Central memory CD8-positive, alpha-beta T cell (primary cell): ENCODE measurements at places on chromosomes 12 and 14.

DNA sequence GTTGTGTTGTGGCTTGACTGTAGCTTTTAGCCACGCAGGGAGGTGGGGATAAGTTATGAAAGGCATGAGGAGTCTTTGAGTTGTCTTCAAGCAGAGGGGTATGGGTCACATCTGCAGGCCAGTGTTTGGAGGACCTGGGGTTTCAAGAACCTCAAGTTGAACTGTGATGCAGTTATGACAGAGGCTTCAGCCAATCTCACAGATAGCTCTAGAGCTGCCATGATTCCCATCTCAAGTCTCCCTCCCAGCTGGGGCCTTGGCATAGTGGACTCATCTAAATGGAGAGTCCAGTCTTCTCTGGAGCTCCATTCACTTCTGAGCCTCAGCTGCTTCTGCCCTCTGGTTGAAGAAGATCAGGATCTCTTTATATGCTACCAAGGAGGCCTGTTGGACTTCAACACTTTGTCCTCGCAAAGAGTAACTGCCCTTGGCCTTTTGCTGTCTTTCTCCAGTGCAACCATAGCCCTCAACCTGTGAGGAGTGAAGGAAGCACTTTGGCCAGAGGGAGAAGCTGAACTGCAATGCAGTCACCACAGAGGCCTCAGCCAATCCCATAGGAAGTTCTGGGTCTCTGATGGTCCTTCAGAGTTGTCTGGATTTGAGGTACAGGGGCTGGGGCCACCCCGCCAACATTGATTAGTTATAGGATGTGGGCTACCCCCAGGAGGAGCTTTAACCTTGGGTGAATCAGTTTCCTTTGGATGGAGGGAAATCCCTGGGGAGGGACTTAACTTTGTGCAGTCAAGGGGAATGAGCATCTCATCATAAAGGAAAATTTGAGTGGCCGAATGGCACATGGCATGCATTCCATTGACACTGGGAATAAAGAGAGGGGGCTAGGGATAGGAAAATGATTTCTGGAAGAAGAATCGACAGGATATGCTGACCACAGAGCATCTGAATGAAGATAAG lies 230.5 kb downstream of the PCNX1 start:
- no peak for DNase-seq

DNA sequence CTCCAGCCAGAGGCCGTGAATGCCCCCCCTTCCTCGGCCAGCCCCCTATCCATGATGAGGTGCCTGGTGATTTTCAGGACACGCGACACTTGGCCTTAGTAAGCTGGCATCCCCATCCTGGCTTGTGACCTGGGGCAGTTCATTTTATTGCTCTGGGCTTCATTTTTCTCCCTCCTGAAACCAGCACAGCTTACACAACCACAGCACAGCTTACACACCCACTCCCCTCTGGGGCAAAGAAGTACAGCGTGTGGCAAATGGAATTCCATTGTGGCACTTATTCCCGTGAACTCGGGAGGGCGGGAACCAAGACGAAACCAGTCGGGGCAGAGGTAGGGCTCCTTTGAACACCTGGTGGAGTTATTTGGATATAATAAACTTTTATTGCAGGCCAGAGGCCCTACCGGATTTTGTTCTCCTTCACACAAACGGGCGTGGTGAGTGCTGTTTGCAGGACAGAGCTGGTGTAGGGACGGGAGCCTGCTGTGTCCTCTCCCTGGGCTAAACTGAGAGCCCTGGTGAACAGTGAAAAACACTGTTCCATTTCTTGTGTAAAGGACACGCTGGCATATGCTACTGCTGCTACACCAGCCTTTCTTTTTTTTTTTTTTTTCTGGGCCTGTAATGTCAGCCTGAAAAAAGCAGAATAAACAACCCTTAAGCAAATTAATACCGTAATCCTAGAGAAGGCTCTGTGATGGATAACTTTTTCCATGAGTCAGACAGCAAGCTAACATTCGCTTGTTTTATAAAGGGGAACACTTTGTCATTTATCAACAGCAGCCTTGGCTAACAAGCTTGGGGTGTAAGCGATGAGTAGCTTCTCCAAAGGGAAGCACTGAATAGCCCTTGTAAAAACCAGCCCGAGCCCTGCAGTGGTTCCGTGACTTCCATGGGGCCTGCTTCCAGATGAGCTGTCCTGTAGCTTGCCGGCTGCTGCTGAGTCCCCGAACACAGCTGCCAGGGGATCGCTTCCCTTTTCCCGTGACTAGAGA lies 29.3 kb downstream of the CD9 start:
- no peak for DNase-seq

- no peak for DNase-seq
These were observed 102.2 kb downstream of the VEZT start for GRCh38 chr12:95319694-95320331.

GRCh38 chr14:32578181-32578580 lies 249.1 kb downstream of the AKAP6 start:
- DNase-seq: no peak

- no peak for DNase-seq
These were observed 150.9 kb upstream of the IGF1 start for GRCh38 chr12:102631274-102631673.

- DNase-seq: no peak
These were observed 60.1 kb upstream of the RESF1 start for GRCh38 chr12:31899109-31899508.

- DNase-seq: no peak
These were observed 41.0 kb downstream of the ZCRB1 start for GRCh38 chr12:42284876-42285275.

- no peak for DNase-seq
These were observed 32.0 kb upstream of the CFAP54 start for GRCh38 chr12:96457191-96457930.

- DNase-seq: no peak
These were observed 54.4 kb upstream of the BMP4 start for GRCh38 chr14:54010981-54011380.

DNA sequence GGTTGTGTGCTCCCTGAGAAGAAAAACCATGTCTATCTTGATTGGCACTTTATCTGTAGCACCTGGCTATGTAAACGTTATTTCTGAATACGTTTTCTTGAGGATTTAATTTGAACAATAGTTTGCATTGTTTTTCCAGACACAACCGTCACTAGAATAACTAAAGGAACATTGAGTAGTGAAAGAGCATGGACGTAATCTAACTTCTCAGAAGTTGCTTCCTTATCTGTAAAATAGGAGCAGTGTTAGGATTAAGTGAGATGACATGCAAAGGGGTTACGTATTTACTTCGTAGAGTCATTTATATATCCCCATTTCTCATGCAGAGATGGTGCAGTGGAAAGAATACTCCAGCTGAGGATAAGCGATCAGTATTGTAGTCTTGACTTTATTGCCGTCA lies 8.1 kb downstream of the AEBP2 start:
- no peak for DNase-seq

DNA sequence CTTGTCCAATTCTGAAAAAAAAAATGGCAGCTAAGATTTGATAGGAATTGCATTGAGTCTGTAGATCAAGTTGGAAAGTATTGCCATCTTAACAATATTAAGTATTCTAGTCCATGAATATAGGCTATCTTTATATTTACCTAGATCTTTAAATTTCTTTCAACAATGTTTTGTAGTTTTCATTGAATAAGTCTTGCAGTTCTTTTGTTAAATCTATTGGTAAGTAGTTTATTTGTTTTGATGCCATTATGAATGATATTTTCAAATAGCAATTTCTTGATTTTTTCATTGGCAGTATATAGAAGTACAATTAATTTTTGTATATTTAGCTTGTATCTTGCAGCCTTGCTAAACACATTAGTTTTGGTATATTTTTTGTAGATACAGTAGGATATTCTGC lies 71.6 kb downstream of the SYNE2 start:
- no peak for DNase-seq

DNA sequence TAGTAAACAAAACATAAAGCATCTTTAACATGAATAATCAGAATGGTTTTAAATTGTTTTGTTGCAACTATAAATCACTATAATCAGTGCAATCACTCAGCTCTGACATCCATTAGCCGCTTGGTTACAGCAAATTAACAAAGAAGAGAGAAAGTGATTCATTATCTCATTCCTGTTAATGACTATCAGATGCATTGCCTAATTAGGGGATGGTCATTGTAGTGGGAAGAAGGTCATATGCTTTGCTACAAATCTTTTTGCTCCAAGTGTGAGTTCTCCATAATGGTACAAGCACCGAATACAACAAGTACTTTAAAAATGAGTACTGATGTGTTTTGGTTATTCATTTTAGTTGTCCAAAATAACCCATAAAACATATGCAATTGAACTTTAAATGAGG lies 272.0 kb downstream of the AKAP6 start:
- DNase-seq: no peak

GRCh38 chr12:71695782-71696181 lies 9.9 kb downstream of the TMEM19 start:
- no peak for DNase-seq

GRCh38 chr12:28793581-28794151 lies 355.4 kb upstream of the FAR2 start:
- DNase-seq: no peak

DNA sequence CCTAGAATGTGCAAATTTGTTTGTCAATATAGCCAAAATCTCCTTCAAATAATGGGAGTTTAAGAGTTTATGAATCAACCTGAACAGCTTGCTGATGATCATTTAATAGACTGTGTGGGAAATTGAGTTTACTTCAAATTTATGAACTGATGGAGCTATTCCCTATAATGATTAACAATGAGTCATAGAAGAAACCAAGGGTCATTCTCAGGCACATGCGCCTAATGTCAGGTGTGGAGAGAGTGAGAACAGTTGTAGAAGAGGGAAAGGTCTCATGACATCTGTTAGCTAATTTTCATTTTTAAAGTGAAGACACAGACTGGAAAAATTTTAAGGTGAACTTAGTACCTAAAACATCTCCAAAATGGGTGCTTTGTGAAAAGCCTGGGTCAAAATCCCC lies 191.8 kb downstream of the BMP4 start:
- DNase-seq: no peak

DNA sequence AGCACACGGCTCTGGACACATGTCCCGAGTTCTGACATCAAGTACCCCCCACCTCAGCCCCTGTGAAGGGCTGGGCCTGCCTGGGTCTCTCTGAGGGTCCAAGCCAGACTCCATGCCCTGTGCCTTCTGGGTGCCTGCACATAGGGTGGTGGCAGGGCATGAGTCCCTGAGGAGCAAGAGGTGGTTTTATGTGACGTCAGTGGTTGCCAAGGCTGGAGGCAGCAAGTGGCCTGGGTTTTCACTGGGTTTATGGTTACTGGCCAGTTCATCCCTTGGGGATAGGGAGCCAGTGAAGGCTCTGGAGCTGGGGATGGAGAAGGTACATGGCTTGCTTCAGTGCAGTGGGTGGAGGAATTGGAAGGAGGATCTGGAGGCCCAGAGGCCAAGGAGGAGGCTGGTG lies 51.1 kb upstream of the EML1 start:
- no peak for DNase-seq

DNA sequence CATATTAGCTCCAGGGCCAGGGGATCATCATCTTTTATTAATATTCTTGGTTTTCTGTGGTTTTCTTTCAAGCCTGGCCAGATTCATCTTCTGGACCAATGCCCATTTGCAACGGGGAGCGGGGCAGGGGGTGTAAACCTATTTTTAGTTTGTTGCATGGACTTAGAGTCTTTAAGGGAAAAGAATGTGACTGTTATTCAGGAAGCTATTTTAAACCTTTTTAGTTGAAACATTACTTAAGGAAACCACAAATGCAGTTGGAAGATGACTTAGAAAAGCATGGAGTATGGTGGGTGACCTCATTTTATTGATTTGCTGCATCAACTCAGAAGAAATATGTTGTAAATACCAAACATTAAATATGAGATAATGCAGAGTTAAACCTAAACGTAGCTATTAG lies 368.4 kb upstream of the E2F7 start:
- no peak for DNase-seq

- DNase-seq: no peak
These were observed 364.9 kb downstream of the NRXN3 start for GRCh38 chr14:78535041-78535440.

GRCh38 chr12:125185311-125185739 lies 120.1 kb downstream of the AACS start:
- DNase-seq: no peak

- no peak for DNase-seq
These were observed 11.2 kb downstream of the MOK start for GRCh38 chr14:102293781-102294180.

DNA sequence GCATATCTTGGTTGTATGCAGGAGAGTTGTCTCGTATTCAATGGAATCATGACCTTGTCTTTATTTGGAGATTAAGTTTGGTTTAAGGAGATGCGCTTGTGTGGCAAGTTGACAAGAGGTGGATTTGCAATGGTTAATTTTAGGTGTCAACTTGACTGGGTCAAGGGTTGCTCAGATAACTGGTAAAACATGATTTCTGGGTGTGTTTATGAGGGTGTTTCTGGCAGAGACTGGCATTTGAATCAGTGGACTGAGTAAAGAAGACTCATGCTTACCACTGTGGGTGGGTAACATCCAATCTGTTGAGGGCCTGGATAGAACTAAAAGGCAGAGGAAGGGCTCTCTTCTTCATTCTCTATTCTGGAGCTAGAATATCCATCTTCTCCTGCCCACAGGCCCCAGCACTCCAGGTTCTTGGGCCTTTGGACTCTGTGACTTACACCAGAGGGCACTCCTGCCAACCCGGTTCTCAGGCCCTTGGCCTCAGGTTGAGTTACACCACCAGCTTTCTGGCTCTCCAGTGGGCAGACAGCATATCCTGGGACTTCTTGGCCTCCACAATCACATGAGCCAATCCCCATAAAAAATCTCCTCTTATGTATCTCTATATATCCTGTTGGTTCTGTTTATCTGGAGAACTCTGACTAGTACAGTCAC lies 141.5 kb upstream of the ARID2 start:
- DNase-seq: no peak

DNA sequence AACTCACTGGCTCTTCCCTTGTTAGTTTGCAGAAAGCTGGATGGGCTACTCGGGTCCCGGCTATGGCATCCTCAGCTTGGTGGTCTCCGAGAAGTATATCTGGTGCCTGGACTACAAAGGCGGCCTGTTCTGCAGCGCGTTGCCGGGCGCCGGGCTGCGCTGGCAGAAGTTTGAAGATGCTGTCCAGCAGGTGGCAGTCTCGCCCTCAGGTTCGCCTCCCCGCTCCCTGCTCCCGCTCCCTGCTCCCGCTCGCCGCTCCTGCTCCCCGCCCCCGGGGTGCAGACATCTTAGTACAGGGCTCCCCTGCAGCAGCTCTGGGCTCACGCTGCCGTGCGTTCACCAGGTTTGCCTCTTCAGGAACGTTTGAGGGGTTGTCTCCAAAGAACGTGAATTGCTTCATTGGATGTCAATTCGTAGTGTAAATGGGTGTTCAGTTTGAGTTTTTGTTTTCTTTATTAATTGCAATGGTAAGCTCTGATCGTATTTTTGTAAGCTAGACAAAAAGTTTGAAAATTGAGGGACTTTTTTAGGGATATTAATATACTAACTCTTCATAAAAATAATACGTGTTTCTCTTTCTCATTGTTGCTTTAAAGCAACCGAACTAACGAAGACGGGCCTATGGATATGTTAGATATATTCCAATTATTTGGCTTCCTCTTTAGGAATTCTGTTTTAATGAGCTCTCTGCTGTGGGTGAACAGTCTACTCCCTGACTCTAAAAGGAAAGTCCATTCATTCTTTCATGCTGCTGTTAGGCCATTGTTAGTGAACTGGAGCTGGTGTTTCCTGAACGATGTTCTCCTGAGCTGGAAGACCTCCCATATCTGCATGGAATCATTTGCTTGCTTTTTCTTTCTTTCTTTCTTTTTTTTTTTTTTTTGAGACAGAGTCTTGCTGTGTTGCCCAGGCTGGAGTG lies 71.3 kb downstream of the ANKRD9 start:
- DNase-seq: no peak
